Suprapubic skin (tissue), 4 donors: ENCODE measurements at places on chromosomes 2 and 18.

DNA sequence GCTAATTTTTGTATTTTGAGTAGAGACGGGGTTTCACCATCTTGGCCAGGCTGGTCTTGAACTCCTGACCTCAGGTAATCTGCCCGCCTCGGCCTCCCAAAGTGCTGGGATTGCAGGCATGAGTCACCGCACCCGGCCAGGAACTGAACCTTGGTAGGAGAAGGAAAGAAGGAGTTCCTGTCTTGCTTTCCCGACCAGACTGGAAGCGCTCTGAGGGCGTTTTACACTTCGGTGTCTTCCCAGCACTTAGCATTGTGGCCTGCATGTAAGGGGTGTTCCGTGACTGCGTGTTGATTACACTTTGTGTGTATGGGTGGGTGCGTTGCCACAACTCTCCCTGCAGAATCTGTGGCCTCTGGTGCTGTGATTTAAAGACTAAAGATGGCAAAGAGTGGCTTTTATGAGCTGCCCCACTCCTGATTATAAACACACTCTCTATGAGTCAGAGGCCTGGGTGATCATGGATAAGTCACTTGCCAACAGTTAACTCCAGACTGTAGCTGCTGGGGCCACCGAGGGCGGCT, 46.0 kb downstream of the ODC1 start:
- DNase-seq: no peak

- DNase-seq: no peak
These were observed 594.3 kb upstream of the NETO1 start for GRCh38 chr18:73462092-73462491.

DNA sequence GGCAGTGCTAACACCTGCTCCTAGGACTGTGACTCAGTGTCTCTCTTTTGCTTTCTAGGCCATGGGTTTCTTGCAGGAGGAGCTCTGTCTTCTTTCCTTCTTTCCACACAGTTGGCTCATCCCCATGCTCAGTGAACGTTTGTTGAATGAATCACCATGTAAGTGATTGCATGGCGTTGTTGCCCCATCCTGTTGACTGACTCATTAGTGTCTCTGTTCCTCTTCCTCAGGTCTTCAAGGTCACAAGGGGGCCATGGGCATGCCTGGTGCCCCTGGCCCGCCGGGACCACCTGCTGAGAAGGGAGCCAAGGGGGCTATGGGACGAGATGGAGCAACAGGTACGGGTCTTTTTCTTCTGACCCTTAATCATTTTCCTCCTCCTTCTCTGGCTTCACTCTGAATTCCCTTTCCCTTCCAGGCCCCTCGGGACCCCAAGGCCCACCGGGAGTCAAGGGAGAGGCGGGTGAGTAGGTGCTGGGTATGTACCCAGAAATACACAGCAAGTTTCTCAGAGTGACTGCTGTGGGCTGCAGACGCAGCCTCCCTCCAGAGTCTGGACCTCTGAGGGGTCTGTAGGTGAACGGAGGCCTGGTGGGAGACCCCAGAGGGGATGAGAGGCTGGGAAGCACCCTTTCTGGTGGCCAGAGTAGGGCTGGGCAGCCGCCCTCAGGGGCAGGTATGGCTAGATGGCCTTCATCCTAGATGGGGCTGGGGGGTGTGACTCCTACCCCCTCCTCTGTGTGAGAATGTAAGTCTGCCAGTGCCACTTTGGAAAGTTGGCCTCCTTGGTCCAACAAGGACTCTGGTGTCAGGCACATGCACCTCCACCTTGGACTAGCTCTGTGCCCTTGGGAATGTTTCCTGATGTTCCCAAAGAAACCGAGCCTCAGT, 32.4 kb downstream of the MARCO start:
- peak; percentile 78 for DNase-seq

- DNase-seq: no peak
These were observed 354.4 kb downstream of the MYCN start for GRCh38 chr2:16294791-16295190.

DNA sequence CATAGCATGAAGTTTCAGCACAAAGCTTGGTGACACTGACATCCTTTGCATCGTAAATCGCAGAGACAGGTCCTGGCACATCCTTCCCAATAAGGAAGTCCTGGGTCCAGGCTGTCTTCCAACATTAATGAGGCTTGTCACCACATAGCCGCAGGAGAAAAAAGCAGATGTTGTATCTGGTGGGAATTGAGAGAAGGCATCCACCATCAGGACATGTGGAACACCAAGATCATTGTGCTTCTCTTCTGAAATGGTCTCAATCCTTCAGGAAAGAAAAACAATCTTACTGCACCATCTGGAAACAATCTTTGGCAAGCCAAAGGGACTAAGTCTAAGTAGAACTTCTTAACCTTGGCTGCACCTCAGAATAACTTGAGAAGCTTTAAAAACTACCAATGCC, 119.0 kb upstream of the ARHGAP28 start:
- no peak for DNase-seq

- no peak for DNase-seq
These were observed 18.5 kb upstream of the CCDC93 start for GRCh38 chr2:118032169-118033013.

DNA sequence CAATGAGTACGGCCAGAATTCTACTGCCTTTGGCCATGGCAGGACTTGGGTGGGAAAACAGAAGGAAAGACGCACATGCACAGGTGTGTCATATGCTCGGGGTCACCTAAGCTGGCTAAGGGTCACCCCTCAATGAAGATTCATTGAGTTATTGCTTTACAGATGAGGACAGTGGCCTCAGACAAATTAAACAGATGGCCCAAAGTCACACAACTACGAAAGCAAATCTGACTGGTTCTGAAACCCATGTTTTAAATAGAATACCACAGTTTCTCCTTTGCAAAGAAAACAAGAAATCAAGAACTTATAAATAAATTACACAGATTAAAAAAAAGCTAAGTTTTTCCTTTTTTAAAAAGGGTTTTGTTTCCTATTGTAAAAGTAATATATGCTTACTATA, 70.5 kb downstream of the ID2 start:
- DNase-seq: no peak

- no peak for DNase-seq
These were observed 529.6 kb downstream of the CPS1 start for GRCh38 chr2:211086049-211086448.

GRCh38 chr2:68274022-68274421, 21.7 kb upstream of the PPP3R1 start:
- no peak for DNase-seq

- no peak for DNase-seq
These were observed 118.7 kb downstream of the VAPA start for GRCh38 chr18:10032331-10033015.

DNA sequence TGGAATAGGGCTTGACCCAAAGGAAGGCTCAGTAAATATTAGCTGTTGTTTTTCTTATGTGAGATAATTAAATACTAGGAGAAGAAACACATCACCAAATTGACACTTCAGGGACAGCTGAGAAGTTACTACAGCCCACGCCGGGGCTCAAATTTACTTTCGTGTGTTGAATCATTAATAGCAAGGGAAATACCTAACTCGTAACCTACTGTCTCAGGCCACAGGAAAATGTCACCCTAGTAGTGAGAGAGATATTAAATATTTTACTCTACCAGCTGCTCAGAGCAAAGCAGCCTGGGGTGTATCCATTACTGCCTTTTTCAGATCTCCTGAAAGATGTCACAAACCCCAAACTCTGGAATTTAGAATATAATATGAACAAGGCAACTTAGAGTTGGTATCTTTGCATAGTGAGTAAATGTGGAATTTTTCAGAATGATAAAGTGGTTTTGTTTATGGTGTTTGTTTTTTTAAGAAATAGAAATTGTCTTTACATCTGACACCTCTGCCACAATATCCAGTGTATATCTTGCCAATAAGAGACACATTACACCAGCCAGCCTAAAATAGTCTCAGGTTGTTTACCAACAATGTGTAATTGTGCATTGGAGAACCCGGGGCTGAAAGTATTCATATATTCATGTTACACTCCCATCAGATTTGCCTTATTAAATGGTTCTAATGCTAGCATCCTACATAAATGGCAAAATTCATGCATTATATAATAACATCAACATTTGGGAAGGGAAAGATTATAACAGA, 48.4 kb downstream of the ATP8B1 start:
- no peak for DNase-seq

DNA sequence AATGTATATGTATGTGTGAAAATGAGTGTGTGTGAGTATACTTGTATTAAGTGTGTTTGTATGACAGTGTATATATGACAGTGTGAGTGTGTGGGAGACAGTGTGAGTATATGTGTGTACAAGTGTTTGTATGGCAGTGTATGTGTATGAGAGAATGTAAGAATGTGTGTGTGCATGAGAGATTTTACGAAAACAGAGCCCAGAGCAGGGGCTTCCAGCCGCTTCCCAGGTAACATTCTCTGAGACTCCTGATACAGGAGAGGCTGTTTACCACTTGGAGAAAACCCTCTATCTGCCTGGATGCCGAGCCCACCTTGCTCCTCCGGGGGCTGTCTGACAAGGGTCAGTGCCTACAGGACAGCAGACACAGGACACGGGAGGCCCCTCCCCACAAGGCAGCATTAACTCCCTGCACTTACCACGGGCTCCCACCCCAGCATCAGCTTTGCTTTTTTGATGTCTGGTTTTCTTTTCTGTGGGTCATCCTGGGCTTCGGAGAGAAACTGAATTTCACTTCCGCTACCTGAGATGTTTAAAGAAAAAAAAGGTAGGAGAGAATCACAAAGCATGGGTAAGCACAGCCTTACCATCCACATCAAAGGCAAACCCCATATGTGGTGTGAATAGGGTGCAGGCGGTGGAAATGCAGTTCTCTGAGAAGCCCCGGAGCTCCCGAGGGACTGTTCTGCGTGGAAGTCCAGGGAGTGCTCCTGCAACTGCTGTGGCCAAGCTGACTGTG, 97.6 kb downstream of the UXS1 start:
- DNase-seq: no peak

DNA sequence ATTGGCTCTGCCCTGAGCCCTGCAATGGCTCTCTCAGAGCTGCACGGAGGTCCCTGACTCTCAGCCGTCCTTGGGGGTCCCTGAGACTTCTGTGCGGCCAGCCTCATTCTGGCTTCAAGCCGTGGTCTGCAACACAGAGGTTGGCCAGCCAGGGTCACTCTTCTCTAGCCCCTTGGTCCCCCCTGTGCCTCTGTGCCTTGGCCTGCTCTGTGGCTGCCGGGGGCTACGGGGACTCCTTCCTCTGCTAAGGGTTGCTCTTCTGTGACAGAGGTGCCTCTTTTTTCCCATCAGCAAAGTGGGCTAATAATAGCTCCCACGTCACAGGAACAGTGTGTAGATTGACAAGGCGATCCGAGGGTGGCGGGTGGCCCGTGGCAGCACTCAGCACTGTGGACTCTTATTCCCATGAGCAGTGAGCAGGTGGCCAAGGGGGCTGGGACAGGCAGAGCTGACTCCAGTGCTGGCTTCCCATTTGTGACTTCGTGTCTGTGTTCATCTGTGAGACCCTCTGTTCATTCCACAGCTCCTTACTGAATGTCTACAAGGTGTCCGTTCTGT, 19.4 kb downstream of the INHBB start:
- no peak for DNase-seq

GRCh38 chr2:198698230-198698629, 759.5 kb downstream of the SATB2 start:
- no peak for DNase-seq

DNA sequence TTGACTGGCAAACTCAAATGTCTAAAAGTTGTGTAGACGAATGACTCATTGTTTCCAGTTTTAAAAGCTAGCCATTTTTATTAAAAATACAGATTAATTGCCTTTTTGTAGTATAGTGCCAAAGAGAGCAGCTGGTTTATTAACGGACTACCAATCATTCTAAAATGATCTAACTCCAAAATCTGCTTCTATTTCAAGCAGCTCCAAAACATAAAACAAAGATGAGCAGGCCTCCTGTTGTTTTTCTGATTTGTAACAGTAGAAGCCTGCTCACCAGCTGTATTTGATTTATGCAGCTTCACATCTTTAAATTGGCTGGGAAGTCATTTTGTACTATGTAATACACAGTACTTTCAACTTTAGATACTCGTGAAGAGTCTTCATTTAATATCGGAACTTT, 171.8 kb downstream of the UBR3 start:
- DNase-seq: no peak

DNA sequence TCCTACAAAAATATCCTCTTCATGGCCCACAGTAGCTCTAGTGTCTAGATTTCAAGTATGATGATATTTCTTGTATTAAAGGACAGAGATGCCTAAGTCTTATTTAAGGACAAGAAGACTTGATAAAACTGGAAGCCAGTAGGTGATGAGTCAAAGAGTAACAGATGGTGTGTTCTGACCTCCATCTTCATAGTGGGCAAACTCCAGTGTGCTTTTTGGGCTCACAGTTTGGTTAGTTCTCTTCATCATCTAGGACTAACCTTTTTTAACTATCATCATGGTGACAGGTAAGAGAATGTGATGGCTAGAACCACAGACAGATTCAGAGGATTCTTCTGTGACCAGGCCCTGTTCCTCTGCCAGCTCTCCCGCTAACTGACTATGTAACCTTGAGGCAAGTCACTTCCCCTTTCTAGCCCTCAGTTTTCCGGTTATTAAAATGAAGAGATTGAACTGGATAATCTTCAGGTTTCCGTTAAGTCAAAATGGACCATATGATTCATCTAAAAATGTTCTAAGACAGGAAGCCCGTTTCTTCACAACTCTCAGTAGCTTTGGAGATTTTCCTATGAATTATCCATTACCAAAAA, 140.3 kb upstream of the RASGRP3 start:
- no peak for DNase-seq

DNA sequence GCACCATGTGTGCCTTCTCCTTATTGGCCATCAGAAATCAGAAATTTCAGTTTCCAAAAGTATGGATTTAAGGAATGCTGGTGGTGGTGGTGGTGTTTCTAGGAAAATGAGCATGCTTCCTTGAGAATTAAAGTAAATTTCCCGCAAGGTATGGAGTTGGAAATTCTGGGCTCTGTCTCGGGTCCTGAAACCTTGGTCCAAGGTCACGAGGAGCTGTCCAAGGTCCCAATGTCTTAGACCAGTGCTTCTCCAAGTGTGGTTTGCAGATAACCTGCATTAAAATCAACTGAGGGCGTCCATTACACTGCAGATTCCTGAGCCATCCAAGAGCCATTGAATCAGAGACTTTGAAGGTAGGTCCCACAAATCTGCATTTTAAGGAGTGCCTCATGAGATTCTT, 210.9 kb upstream of the PKDCC start:
- DNase-seq: no peak

DNA sequence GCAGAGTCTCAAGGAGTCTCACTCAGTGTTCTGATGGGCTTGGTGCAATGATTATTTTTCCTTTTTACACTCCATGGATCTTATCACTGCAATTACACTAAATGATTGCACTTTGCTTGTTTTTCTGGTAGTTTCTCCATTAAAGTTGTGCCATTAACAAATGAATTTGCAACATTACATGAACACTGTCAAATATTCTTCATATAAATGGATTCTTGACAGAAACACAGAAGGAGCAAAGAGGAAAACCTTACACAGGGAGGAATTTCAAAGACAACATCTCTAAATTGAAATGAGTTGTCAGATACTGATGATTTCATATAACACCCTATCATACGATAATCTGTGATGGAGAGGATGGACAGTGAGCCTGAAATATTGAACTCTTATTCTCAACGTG, 65.4 kb upstream of the CHST9 start:
- DNase-seq: no peak

GRCh38 chr2:1231466-1232063, 181.7 kb upstream of the TPO start:
- DNase-seq: no peak
